GM20000 (cell line): ENCODE measurements at places on chromosomes 2 and 18.

- no peak for DNase-seq
Observed at GRCh38 chr2:111896024-111896423, 2.4 kb upstream of the MERTK start.

DNA sequence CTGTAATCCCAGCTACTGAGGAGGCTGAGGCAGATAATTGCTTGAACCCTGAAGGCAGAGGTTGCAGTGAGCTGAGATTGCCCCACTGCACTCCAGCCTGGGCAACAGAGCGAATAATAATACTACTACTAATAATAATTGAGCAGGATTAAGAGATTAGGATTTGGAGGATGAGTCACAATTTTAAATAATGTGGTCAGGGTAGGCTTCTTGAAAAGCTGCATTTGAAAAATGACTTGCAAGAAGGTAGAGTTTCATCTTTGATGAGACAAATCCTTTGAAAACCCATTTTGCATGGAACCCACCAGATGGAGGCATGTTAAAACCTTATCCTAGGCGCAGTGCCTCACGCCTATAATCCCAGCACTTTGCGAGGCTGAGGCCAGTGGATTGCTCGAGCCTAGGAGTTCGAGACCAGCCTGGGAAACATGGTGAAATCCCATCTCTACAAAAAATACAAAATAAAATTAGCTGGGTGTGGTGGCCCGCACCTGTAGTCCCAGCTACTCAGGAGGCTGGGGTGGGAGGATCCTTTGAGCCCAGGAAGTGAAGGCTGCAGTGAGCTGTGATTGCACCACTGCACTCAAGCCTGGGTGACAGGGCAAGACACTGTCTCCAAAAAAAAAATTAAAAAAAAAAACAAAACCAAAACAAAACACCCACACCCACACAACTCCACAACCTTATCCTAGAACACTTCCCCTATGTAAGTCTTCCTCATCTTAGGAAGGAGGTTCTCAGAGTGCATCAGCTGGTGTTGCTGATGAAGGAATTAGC lies 3.3 kb upstream of the ATP8B1 start:
- no peak for DNase-seq

GRCh38 chr2:218806346-218806978 lies 24.5 kb downstream of the CYP27A1 start:
- DNase-seq = no peak

DNA sequence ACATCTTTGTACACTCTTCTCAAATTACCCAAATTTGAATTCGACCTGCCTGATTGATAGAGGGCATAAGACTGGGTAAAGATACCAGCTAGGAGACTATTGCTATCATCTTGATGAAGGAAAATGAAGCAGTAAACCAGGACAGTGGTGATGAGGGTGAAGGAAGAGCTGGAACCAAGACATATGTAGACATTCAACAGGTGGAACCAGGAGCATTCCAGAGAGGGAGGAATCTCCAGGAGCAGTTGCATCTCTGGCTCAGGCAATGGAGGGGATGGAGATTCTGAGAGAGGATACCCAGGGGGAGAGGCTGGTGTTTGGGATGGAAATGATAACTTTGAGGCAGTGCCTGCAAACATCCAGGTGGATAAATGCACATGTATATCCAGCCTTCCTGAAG lies 41.6 kb downstream of the SDC1 start:
- no peak for DNase-seq

DNA sequence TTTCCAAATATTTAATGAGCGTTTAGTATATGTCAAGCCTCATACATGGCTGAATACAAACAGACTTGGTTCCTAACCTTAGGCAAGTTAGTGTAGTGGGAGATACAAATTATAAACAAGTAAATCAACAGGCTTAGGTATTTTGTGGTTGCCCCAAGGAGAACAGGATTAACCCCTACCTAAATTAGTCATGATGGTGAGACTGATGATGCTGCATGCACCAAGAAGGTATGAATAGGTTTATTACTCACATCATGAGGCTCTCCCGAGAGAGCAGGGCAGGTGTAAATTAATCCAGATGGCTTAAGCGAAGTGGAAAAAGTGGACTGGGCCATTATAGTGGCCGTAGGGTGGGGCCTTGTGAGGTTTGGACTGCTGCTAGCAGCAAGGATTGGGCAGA lies 118.1 kb upstream of the GCFC2 start:
- no peak for DNase-seq

GRCh38 chr18:45237343-45238098 lies 377.8 kb upstream of the SLC14A2 start:
- DNase-seq = no peak

DNA sequence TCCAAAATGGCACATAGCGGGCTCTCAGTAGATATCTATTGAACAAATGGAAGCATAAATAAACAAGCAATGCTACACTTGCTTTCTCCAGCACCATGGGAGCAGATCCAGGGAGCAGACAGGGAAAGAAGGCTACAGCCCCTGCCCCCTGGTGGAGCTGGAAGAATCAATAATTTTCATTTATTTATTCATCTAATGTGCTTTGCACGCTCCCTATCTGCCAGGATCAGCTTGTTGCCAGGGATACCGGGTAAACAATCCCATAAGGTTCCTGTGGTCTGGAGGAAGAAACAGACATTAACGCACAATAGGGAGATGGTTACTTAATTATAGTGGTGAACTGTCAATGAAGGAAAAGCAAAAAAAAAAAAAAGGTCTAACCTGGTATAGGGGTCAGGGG lies 40.1 kb upstream of the CLASP1 start:
- no peak for DNase-seq

GRCh38 chr2:98691303-98691702 lies 39.6 kb downstream of the MGAT4A start:
- DNase-seq = no peak

DNA sequence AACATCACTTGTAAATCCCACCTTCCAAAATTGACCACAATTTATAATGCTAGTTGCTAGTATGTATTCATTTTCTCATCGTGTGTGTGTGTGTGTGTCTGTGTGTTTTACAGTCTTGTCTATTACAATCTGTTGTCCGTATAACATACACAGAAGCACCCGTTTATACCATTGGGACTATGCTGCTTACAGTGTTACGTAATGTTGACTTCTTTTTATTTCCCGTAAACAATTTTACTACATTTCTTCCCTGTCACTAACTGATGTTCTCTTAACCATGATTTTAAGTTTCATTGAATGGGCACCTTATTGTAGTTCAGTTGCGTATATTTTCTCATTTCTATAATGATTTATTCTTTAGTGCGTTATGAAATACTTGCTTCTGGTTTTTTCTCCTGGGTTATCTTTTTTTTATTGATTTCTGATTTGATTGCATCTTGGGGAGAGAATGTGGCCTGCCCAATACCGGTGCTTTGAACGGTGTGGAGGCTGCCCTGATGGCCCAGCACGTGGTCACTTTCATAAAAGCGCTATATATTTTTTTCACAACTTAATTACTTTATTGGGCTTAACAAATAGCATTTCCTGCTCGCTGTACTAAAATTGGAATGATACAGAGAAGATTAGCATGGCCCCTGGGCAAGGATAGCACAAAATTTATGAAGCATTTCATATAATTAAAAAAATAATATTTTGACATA lies 14.5 kb upstream of the ASB1 start:
- DNase-seq = no peak

- DNase-seq = no peak
Observed at GRCh38 chr2:68900496-68901198, 29.4 kb upstream of the BMP10 start.

GRCh38 chr2:217520356-217521010 lies 482.3 kb downstream of the TNS1 start:
- no peak for DNase-seq

GRCh38 chr2:196758474-196759377 lies 40.8 kb downstream of the GTF3C3 start:
- DNase-seq = peak; percentile 11

DNA sequence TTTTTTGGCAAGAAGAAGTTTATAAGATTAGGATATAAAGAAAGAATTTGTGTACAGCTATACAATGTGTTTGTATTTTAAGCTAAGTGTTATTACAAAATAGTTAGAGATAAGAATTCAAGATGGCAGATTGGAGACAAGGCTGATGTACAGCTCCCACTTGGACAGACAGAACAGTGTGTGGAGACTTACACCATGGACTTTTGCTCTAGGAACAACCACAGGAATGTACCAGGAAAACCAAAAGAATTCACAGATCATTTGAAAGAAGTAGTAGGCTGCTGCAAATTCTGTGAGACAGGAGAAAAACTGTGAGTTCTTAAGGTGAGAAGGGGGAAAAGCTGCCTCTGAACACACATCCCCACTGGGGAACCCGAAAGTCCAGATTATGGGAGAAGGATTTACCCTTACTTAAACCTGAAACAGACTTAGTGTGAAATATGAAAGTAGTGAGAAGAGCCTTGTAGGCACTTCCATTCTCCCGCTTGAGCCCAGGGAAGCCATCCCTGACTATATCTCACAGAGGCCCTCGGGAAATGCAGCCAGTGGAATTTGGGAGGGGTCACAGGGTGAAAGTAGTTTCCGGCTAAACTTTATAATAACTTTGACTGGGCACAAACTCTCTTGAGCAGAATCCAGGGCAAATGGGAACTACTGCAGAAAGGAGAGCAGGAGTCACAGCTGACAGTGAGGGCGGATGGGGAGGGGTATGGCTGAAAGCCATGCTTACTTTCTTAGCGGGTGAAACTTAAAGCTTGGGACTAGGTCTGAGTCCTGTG lies 11.6 kb upstream of the RPRD1A start:
- DNase-seq = no peak

DNA sequence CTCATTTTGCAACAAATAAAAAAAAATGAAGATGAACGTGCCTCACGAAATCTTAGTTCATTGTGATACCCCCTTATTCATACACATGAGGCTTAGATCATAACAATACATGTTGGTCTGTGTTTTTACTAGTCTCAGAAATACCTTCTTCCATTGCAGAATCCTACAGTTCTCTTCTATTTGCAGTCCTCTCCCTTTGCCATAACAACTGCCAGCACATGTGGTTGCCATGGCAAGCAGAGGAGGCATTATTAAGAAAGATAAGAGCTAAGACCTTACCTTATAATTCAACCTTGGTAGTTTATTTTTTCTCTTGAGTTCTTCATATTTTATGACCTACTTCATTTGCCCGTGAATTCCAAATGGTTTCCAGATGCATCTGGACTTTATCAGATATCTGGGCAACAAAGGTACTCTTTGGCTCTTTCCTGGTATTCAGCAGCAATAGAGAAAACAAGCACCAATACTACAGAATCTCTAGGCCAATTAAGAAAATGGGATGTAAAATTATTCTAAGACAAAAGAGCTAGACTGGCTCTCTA lies 524.0 kb downstream of the CMPK2 start:
- no peak for DNase-seq

DNA sequence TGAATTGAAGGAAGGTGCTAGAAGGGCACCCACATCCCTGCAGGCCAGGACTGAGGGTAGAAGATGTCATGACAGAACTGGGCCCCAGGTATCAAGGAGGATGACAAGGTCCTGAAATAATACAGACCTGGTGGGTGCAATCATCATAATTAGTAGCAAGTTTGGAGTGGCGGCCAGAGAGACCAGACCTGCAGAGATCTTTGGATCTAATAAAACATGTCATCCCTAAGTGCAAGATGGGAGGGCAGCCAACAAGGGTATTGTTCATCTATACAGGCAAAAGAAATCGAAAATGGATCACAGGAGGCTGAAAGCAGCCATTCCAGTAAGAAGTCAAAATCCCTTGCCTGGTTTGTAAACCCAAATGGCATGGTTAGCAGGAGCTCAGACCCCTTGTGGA lies 111.3 kb upstream of the BOD1L2 start:
- DNase-seq = no peak

- DNase-seq = no peak
Observed at GRCh38 chr2:187302116-187302515, 145.9 kb downstream of the CALCRL start.

DNA sequence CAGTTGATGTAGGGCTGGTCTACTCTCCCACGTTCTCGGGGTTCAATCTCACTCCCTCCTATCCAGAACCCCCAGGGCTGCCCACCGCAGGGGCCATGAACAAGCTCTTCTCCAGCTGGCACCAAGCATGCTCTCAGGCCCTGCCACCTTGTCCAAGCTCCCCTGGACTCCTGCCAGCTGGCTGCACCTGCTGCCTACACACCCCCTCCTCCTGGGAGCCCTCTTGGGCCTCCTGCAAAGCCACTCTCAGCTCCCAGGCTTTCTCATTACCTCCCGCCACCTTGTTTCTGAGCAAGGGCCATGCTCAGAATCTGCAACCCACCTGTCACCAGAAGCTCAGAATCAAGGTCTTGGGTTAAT lies 56.0 kb downstream of the HDAC4 start:
- no peak for DNase-seq

DNA sequence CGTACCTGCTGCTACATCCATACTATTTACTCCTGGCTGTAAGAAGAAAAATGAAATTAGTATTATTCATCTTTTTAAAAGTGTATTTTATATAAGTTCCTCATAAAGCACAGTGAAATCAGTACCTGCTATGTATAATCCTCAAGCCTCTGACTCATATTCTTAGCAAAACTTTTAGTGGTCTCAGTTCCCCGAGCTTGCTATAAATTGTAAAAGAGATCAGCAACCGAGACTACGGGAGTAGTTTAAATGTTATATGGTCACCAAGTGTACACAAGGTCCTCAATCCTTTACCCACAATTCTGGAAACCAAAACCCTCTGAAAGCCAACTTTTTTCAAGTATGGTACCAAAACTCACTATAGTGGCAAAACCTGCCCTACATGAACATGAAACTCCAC lies 24.2 kb downstream of the PRPF40A start:
- DNase-seq = peak; percentile 38

DNA sequence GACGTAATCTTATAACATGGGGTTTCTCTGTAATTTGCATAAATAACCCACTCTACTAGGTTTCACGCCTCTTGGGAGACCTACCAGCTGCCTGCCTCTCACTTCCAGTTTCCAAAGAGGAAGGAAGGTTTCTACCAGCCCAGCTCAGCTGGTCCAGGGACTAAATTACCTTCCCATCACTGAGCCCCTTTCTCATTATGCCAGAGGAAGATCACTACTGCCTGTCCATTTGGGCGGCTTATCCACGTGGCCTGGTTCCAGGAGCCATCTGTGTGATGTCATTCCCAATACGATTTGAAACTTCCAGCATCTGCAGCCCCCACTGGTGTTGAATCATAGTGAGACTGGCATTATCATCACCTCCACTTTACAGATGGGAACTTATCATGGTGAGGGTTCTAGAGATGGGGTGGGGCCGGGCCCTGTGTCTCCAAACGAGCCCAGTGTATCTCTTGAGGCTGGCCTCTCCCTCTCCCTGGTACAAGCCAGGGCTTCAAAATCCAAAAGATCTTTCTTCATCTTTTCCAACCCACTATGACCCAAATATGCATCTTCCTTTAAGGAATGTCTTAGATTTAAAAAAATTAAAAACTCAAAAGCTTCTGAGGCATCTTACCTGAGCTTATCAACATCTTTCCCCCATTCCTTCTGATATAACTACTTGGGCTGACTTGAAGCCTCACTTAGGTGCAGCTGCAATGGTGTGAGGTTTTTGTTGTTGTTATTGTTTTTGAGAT lies 140.8 kb downstream of the DDX1 start:
- DNase-seq = peak; percentile 65

DNA sequence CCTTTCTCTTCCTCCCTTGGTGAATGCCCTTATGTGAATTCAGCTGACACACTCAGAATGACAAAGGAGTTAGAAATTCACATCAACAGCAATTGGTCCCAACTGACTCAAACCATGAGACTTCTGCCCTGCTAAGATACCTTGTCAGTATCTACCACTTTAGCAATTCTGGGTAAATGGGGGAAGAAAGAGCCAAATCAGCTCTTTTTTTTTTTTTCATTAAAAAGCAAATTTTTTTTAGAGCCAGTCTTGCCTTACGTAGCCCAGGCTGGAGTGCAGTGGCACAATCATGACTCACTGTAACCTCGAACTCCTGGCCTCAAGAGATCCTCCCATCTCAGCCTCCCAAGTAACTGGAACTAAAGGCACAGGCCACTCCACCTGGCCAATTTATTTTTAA lies 1.7 kb upstream of the PPP4R1 start:
- DNase-seq = no peak
